Activated T-cell treated with anti-CD3 and anti-CD28 coated beads for 24 hours (primary cell): ENCODE measurements at places on chromosomes 2 and 18.
A peak's percentile ranks its signal among the peaks of the same experiment; 100 is the strongest.

DNA sequence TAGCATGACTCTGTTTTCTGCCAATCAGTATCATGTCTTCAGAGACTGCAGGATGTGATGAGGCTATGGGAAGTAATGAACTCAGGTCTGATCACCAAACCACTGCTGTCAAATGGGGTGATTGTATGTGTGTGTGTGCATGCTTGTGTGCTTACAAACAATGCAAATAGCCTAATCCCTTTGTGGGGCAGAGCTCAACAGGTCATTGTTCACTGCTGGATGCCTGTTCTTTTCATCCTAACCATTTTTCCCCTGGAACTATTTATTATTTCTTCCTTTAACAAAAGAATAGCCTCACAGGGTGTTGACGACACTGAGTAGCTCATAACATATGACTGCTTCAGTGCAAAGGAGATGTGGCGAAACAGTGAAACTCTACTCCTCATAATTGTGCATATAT lies 55.9 kb downstream of the NXPH2 start:
- DNase-seq, result no peak

DNA sequence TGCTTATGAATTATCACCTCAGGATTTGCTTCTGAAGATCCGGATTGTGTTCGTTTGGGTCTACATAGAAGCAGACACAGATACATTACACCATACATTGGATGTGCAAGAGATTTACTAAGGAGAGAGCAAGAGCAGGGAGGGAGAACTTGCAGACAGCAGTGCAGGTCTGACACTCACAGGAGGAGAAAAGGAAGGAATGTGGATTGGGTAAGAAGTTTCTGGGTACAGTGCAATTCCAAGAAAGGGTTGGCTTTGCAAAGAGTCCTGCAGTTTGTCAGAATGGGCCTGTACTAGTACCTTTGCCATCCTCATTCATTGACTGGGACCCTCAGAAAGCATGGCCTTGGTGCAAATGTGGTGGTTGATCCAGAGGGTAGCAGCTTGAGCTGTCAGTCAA lies 4.8 kb upstream of the THOC1 start:
- no peak for DNase-seq

DNA sequence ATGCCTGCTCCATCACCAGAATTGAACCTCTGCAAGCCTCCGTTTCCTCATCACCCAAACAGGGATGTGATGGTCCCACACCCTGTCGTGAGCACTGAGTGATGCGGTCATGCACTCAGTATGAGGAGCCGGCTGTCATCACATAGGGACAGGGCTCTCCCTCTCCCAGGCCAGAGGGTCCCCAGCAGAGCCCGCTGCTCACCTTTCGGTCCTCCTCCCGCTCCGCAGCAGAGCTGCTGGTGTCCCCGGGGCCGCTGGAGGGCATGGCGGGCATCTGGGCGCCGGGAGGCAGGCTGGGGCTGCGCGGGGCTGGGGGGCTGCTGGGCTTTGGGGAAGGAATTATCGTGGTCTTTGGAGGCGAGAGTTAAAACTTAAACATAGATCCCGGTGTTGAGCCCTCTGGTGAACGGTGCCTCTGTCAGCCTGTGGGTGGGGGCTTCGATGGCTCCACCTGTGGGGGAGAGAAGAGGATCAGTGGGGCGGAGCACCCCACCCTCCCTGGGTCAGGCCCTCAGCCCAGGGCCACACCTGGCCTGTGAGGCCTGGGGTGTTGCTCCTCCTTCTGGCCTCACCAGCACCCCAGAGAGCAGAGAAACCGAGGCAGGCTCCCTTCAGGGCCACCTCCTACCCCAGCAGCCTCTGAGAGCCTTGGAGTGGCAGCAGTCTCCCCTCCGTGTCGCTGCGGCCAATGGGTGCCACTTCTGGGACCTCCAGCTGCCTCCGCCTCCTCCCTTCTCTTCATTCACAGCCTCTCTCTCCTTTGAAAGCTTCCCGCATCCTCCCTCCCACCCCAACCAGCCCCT lies 27.8 kb downstream of the DNMT3A start:
- no peak for DNase-seq

- DNase-seq, result no peak
These were observed 517.0 kb upstream of the KLHL29 start for GRCh38 chr2:22867973-22868372.

DNA sequence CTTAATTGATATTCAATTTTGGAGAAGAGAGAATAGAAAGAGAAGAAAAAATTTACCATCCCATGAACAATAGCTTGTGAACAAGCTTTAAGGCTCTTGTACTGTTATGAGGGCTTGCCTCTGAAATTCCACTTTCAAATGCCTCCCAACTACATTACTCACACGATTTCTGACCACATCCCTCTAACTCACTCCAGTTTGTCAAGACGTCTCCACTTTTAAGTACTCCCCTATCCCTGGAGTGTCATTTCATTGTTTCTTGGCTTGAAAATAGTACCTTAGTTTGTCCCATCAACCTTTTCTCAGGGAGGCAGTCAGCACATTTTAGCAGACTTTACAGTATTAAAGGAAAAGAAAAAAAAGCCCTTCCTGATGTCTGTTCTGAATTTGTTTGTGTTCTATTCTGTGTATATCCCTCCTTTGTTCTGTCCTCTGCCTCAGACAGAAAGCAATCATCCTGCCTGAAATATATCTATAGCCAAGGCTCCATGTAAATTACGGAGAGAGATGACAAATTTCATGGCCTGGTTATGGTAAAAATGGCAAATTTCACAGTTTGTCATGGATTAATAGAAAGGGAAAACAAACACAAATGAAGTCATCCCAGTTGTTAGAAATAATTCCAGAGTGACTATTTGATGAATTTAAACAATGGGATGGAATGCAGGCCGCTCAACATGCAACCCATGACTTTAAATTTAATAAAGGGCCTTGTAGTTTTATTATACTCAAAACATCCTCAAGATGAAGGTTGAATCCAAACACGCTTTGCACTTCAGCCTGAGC lies 228.8 kb downstream of the ETAA1 start:
- no peak for DNase-seq

DNA sequence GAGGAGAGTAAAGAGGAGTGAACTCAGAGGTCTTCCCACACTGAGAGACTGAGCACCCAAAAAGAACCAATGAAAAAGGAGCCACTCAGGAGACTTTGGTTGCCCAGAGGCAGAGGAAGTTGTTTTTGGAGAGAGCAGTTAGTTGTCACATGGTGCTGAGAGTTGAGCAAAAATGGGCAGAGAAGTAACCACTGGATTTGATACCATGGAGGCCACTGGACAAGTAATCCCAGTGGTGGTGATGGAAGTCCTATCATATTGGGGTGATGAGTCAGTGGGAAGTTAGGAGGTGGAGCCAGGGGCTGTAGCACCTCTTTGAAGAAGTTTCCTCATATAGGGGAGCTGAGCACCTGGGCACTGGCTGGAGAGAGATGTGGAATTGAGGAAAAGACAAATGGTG lies 235.8 kb downstream of the TPGS2 start:
- no peak for DNase-seq

DNA sequence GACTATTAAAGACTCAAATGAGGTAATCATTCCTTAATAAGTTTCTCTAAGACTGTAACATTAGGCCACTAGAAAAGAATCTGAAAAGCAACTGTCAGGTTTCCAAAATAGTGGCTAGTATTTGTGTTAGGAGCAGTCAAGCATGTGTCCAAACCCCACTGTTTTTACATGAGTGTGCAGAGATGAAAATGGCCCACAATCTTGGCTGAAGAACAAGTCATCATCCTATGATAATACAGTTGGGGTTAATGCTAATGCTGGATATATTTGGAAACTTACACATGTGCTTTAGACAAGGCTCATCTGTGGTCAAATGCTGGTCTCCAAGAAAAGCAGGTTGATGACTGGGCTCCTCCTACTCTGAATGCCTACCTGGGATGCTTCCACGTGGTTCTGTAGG lies 73.6 kb downstream of the MAIP1 start:
- no peak for DNase-seq

- DNase-seq, result peak; percentile 23
These were observed 4.9 kb downstream of the TM4SF20 start for GRCh38 chr2:227374158-227374557.

DNA sequence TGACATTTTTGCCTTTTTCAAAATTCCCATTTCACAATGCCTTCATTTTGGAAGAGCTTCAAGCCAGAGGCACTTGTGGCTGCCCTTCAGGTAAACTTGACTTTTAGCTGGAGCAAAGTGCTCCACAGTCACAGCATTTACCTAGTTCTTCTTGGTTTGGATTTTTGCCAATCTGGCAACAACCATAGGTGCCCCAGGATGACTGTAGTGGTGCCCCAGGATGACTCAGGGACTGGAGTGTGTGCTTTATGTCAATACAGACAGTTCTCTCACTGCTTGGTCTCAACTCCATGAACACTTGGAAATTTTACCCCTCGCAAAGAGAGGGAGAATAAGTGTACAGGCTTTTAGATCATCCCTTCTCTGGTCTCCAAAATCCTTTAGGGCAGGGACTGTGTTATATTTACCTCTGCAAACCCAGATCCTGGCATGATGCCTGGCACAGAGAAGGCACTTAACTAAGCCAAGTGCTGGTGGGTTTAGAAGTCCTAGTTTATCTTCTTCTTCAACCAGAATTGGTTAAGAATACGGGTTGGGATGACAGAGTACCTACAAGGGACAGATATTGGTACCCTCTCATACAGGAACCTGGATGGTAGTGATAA lies 15.3 kb upstream of the PTPN4 start:
- DNase-seq, result no peak

DNA sequence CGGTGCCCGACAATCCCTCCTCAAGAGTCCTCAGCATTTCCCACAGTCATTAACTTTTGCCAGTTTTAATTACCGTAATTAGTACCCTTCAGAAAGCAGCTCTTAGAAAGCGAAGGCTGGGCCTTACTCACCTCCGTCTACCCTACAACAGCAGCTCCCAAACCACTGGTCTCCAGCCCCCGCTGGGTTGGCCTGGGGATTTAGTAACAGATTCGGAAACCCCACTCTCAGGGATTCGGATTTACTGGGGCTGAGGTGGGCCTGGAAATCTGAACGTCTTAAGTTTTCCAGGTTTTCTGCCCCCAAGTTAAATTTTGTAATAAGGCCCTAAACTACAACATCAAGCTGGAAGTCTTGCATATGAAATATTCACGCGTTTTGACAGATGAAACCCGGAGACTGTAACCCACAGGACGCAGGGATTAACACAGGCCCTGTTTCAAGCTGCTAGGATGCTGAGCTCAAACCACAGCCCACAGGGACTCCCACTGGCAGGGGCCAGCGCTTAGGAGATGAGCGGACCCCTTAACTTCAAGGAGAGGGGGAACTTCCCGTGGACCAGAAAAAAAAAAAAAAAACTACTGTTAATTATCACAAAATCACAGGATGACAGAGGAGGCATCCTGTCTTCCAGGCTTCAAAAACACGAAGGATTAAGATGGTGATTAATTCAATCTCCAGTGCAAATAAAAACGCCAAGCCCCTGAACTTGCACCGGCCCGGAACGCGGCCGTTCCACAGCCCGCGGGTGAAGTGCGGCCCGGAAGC lies 985 bp downstream of the ILKAP start:
- DNase-seq, result no peak

DNA sequence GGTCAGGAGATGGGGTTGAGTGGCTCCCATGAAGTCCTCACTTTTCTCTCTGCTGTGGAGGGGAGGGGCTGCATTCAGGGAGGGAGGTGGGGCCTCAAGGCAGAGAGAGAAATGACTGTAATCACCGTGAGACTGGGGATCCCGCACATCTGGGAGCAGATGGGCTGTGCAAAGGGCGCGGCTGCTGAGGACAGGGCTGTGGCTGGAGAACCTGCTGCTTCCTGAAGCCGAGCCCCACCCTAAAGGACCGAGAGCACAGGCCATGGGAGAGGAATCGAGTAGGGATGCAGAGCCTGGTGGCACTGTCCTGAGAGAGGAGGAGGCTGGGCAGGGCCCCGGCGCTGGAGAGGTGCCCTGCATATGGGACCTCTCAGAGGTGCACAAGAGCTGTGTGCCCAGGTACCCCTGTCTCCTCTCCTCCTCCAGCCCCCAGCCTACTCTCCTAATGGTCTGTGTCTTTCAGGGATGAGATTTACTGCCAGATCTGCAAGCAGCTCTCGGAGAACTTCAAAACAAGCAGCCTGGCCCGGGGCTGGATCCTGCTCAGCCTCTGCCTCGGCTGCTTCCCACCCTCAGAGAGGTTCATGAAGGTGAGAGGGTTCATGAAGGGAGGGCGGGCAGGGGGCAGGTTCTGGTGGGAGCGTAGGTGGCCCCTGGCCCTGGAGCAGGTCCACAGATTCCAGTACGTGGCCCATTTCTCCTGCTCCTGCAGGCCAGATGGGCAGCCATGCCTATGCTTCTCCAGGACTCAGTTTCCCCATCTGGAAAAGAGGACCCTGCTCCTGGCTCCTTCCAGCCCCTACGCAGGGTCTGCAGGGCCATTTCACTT lies 25.9 kb upstream of the GPR17 start:
- no peak for DNase-seq

DNA sequence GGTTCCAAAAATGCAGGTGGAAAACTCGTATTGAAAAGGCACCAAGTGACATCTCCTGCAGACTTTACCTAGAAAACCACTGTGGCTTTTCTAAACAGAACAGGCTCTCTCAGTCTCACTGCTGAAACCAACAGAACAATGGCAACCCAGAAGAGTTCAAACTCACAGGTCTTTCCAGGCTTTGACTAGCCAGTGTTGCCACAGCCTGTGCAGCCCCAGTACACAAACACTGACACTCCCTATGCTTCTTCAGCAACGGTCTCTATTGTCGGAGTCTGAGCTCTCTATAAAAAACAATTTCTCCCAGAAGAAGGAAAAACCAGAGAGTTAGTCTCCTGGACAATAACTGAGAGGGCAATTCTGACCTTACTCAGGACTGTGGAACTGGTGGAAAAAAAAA lies 87.8 kb upstream of the RNU4ATAC start:
- no peak for DNase-seq

GRCh38 chr2:232395586-232395985 lies 11.1 kb upstream of the ALPG start:
- DNase-seq, result no peak

- DNase-seq, result no peak
These were observed 52.1 kb downstream of the RHBDD1 start for GRCh38 chr2:226887940-226888339.

DNA sequence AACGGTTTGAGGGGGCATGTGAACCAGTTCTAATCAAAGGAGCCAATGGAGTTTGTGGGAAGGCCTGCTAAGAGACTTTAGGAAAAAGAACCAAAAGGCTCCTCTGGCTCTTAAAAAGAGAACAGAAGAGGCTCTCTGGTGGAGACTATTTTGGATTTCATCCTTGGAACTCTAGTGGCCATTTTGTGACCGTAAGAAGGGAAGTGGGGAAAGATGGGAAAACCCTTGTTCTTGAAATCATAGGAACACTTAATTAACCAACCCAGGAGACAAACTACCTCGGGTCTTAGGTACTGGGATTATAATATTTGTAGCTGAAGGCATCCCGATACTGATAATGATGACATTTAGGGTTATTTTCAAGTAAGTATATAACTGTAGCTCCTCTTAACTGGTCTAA lies 125.3 kb upstream of the SP3 start:
- no peak for DNase-seq
